Stimulated activated CD8-positive, alpha-beta memory T cell treated with anti-CD3 and anti-CD28 coated beads, Interleukin-7, amount 100 ng/mL, for 1 hour (primary cell): ENCODE measurements at places on chromosomes 12 and 14.
A peak's percentile ranks its signal among the peaks of the same experiment; 100 is the strongest.

DNA sequence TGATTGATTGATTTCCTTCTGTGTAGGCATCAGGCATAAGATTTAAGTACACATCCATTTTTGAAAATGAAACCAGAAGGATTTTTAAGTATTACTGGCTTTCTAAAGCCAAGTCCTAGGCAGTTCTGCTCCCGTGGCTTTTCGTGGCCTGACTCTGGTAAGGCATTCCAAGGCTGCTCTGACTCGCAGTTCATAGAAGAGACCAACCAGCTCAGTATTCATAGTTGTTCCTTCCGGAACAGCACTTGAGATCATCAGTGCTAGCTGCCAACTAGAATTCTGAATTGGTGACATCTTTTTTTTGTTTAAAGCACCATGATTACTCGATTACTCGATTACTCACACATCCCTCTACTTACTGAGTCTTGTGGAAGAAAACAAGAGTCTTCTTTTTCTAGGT is 25.9 kb downstream of the SUDS3 start:
- DNase-seq = no peak

DNA sequence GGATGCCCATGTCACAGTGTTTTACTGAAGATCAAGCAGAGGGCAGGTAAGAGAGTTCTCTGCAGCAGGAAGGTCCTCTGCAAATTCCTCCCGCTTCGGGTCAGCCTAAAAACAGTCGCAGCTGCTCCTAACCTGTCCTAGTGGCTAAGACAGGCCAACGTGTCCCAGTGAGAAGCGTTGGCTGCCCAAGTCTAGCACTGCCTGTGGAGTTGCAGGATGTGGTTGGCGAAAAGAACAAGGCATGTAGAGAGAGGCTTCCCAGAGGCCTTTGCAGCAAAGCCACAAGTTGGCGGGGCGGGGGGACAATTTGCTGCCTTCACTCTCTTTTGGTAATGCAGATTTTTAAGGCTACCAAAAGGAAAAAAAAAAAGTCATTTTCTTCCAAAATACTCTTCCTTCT is 340.1 kb downstream of the BCL11B start:
- DNase-seq = peak; percentile 31

DNA sequence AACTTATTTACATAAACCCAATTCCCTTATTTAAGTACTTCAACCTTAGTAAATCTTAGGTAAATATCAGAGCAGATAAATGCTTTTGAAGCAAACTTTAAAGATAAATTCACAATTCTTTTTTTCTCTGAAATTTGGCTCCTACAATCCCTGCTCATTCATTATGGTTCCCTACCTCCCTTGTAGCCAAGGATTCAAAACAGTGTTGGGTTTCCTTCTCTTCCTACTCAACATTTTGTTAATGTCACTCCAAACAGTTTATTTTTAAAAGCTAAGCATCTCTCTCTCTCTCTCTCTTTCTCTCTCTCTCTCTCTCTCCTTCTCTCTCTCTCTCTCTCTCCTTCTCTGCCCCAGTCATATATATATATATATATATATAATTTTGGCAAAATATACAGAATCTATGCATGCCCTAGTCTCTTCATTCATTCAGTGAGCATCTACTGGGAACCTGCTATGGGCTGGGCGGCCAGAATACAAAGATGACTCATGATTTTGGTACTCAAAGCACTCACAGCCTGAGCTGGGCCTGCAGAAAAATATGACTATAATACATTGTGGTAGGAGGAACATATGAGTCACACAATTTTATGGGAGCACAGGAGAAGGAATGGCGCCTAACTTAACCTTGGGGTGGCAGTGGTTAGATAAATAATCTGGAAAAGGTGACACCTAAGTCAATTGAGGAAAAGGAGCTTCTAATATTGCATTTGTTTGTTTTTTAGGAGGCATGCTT is 123.7 kb upstream of the DHRS4 start:
- DNase-seq = no peak

GRCh38 chr12:42992826-42993225 is 403.3 kb upstream of the PRICKLE1 start:
- no peak for DNase-seq

DNA sequence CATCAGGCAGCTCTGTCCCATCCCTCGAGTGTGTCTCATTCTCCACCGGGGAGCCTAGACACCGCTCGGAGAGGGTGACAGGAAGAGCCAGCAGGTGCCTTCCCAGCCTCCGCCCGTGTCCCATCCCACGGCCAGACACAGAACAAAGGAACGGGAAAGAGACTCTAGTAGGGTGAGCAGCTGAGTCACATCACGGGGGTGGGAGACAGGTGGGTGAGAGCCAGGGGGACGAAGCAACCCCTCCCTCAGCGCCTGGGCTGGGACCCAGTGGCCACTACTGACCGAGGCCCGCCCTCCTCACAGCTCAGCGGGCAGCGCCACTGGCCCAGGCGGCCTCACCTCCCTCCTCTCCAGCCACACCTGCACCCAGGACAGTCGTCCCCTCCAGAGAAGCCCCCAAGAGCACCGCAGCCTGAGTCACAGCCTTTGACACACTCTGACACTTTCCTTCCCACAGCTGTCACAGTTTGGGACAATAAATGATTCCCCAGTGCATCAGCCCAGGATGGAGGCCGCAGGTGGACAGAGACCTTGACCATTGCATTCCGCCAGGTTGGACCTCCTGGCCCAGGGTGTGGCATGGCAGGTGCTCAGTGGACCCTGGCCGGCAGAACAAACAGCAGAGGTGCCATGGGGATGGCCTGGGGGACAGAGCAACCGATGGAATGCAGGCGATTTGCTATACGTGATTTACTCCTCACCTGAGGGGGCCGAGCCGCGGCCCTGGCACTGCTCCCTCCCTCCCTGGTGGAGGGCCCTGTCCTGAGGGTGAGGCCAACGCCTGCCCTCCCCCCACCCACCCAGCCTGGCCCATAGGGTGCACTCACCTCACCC is 45.4 kb upstream of the GALNT9 start:
- DNase-seq = no peak

DNA sequence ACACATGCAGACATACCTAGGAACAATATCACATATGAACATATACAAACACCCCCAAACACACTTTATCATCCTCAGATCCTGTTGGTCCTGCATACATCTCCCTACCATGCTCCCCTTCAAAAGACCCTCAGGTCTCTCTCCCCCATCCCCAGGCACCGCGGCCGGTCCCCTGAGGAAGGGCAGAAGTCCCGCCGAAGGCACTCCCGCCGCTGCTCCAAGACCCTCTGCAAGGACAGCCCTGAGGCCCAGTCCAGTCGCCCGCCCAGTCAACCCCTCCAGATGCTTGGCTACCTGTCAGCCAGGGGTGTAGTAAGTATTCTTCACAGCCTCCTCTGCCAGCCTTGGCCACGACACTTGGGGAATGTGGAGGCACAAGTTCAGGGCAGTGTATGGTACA is 48.2 kb upstream of the HSPB8 start:
- no peak for DNase-seq

- DNase-seq = no peak
Measured at GRCh38 chr12:54648265-54648664, at the start of gene DCD. TSS of gene DCD (minus strand) at chr12:54648365. CDS start at chr12:54648303, 62 bp downstream.

- DNase-seq = no peak
Measured at GRCh38 chr12:120213758-120214157, 12.8 kb upstream of the RPLP0 start.

DNA sequence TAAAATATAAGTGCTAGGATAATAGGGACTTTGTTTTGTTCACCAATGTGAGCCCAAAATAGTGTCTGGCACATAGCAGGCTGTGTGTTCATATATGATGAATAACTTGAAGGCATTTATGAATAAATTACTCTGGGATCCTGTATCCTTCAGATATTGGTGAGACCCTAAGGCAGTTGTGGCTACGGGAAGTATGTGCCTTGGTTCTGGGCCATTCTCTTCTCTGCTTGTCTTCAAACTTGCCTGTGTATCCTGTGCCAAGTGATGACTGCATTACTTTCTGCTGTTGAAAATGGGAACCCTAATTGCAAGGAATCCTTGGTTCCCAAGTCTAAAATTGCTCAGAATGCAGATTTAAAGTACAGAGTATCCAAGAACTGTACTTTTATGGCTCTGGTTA is 67.6 kb upstream of the KTN1 start:
- no peak for DNase-seq

GRCh38 chr12:104889735-104890134 is 68.4 kb downstream of the SLC41A2 start:
- no peak for DNase-seq

DNA sequence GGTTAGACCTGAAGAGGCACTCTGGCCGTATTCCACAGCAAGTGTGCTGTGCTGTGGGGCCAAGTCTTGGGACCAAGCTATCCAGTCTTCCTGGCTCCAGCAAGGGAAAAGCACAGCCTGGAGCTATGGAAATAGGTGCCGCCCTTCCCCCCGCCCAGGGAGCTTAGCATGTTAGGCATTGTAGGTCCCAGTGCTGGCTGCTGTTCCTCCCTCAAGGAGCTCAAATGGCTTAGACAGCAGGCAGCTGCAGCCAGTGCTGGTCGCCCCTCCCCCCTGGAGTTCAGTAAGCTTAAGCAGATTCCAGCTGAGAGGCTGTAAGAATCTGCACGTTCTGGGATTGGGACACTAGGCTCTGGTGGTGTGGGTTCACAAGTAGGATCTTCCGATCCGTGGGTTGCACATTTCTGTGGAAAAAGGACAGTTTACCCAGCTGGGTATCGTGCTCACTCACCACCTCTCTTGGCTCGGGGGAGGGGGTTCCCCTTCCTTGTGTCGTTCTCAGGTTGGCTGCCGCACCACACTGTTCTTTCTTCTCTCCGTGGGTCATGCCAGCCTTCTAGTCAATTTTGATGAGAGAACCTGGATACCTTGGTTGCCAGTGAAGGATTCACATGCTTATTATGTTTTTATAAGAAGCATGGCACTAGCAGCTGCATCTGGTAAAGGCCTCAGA is 127.3 kb downstream of the CNTN1 start:
- DNase-seq = no peak

DNA sequence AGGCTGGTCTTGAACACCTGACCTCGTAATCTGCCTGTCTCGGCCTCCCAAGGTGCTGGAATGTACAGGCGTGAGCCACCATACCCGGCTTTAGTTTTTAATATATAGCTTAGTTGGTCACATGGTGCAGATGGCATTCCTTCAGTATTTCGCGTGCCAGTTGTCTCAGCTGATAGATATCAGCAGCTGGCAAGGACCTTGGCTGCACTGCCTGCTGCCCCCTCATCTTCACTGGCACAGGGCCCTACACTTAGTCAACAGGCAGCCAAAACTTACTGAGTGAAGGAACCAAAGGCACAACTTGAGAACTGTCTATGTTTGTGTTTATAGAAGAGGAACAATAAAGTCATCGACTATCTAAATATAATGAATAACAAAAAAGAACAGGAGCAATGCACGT is 31.0 kb downstream of the EID3 start:
- no peak for DNase-seq

- DNase-seq = no peak
Measured at GRCh38 chr12:109731806-109732205, 18.2 kb downstream of the FAM222A start.

DNA sequence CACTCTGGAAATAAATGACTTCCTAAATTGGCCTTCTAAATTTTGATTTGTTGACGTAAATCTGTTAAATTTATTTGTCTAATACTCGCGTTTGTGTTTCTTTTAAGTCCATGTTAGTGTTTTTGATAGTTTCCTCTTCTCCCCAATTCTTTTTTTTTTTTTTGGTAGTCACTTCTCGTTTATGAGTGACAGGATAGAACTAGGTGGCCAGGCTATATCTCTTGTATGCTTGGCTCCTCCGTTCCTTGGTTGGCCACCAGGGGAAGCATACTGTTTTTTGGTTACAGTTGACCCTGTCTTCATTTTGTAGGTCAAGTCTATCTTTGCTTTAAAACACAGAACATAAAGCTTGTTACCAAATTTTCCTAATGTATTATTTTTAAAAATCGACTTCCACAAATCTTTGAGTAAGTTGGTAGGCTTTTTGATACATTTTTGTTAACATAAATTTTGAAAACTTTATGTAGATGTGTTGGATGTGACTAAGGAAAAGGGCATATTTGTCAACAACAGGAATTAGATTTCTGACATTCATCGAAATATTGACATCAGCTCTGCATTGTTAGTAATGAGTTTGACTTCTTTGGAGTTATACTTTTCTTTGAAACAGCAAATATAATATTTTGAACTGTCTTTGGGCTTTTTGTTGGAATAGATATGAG is 2.2 kb downstream of the RCOR1 start:
- no peak for DNase-seq

DNA sequence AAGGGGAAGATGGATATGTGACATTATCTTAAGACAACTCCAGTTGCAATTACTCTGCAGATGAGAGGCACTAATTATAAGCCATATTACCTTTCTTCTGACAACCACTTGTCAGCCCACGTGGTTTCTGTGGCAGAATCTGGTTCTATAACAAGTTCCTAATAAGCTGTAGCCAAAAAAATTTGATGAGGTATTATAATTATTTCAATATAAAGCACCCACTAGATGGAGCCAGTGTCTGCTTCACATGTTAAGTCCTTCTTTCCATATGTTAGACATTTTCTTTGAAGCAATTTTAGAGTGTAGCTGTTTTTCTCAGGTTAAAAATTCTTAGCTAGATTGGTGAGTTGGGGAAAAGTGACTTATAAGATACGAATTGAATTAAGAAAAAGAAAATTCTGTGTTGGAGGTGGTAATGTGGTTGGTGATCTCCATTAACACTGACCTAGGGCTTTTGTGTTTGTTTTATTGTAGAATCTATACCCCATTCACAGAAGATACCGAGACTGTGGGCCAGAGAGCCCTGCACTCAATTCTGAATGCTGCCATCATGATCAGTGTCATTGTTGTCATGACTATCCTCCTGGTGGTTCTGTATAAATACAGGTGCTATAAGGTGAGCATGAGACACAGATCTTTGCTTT is 36.9 kb downstream of the PSEN1 start:
- no peak for DNase-seq

DNA sequence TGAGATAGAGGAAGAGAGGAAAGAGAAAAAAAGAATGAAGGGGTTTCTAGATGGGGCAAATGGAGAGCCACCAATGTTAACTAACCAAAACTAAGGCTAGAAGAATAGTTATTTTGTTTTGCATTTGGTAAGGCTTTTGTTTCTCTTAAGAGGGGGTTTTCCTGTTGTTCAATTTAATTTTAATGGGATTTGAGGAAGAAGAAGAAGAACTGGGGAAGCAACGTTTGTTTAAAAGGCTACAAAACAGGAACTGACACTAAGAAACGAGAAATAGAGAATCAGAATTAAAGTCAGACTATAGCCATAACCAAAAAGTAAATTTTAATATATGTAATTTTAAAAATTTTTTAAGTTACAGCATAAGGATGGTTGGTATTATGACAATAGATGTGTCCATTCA is 13.7 kb downstream of the TXNDC16 start:
- DNase-seq = no peak

DNA sequence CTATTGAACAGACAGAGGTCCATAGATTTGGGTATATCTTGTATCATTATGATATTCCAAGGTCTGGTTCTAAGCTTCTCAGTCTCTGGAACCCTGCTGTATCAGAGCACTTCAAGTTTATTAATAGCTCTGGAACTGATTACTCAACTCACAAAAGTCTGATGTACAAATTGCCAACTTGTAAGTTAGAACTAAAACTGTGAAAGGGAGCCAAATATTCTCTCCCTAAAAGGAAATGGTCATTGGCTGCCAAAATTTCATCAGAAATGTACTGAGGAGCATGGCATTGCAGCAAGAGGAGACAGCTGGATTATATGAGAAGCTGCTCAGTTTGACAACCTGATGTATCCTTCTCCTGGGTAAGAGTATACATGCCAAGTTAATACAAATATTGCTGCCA is 828.8 kb upstream of the SEL1L start:
- DNase-seq = no peak
